Esophagus muscularis mucosa (tissue), 4 donors: ENCODE measurements at places on chromosomes 6 and 20. TPM values are rescaled to one million over a fixed set of nuclear protein-coding genes. Genes with fewer than 3 reads are reported as not detected.

KCNQ5 gene
- total RNA-seq: 2.1 TPM

TAP1 gene
- total RNA-seq: 30.0 TPM

NRSN1 gene
- 0.83 TPM for total RNA-seq

SPO11 gene
- total RNA-seq: not detected

ERVFRD-1 gene
- total RNA-seq: 0.11 TPM

MACROD2 gene
- 2.7 TPM for total RNA-seq

PXDC1 gene
- total RNA-seq: 111 TPM

TMEM200A gene
- total RNA-seq: 1.0 TPM

TGM2 gene
- 385 TPM for total RNA-seq

- no peaks in the 10 kb centered on the region for H3K4me1 ChIP-seq
- no peak overlapping the region for H3K27ac ChIP-seq
- H3K36me3 ChIP-seq: no peaks in the 10 kb centered on the region
- no peak overlapping the region for H3K4me3 ChIP-seq
These were observed 579.9 kb downstream of the BMP2 start for GRCh38 chr20:7347409-7347808.

DNA sequence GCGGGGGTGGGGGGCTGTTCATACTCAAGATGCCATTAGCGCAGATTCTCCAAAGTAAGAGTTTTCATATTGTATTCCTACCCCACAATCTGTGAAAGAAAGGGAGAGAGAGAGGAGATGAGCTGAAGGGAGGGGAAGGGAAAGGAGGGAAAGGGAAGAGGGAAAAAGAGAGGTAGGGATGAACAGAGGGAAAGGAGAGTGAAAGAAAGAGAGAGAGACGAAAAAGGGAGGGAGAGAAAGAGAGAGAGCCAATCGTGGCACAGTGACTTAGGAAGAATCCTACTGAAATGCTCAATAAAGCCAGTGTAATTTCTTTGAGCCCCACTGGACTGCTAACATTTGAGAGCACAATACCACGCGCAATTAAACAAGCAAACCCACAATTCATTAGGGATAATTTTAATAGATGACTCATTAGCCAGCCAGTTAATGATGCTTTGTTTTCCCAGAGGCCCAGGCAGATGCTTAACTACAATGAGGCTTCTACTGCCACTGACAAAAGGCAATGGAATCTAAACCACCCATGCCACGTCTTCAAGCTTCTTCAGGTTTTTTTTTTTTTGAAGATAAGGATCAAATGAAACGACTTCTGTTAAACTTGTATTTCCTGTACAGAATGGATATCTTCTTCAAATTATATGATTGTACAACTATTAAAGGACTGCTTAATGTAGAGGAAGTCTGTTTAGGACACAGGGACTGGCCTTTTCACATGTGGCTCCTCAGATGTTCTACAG, 306.8 kb downstream of the FOXC1 start:
- H3K4me3 ChIP-seq: no peak overlapping the region
- no peaks in the 10 kb centered on the region for H3K4me1 ChIP-seq
- H3K27ac ChIP-seq: no peak overlapping the region

DNA sequence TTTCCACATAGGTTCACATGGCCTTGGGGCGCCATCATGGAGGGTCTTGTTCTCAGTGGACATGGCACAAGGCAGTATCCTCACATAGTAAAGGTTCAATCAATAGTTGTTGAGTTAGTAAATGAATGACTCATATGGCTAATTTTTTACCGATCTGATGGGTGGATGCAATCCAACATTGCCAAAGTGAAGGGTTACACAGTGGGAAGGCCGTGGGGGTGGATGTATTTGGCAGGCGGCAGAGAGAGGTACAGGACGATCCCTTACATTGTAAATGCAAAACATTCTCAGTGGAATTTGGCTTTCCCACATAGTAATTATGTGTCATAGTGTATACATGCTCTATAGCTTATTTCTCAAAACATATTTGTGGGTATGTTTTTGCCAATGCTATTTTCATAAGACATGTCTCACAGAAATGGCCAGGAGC, 21.0 kb upstream of the PDE7B start:
- H3K36me3 ChIP-seq: no peaks in the 10 kb centered on the region
- H3K4me1 ChIP-seq: no peaks in the 10 kb centered on the region
- DNase-seq: no peak
- no peak overlapping the region for H3K27ac ChIP-seq

DNA sequence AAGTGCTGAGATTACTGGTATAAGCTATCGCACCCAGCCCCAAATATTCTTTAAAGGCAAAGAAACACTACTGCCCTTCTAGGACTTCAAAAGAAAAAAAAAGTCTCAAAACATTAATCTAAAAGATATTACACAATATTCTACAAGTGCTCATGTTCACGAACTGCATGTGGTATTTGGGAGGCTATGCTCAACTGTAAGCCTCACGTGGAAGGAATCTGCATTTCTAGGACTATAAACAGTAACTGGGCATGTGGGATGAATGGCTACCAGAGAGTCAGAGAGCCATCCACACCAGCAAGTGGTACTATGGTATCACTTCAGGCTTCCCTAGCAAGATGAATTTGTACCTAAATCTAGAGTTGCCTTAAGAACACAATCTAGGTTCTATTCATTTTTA, 50.0 kb downstream of the FKBP5 start:
- H3K4me3 ChIP-seq: no peak overlapping the region
- H3K27ac ChIP-seq: peak overlapping the region; percentile 29
- H3K27me3 ChIP-seq: no peaks in the 10 kb centered on the region
- no peak for DNase-seq
- H3K36me3 ChIP-seq: peaks cover 100% of the 10 kb centered on the region

- H3K4me1 ChIP-seq: no peaks in the 10 kb centered on the region
- no peak for DNase-seq
- no peaks in the 10 kb centered on the region for H3K36me3 ChIP-seq
- H3K4me3 ChIP-seq: no peak overlapping the region
- H3K27ac ChIP-seq: no peak overlapping the region
These were observed 35.3 kb upstream of the BCAS1 start for GRCh38 chr20:54105653-54106052.

DNA sequence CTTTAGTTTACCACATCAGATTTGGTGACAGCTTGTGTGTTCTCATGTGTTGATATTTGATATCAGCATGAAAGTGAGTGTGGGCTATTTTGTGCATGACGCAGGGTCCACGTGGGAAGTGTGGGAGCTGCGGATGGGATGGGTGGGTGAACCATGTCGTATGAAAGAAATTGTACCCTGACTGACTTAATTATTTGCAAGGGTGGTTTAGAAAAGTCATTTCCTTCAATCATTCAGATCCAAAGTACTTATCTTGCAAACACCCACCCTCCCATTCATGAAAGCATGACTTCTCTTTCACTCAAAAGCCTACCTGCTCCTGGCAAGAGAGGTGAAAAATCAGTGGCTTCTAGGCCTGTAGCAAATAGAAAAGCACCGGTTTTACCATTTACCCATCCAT, 91.8 kb upstream of the BACH2 start:
- H3K27me3 ChIP-seq: no peaks in the 10 kb centered on the region
- H3K4me3 ChIP-seq: no peak overlapping the region
- DNase-seq: no peak
- H3K36me3 ChIP-seq: no peaks in the 10 kb centered on the region

GRCh38 chr6:41071501-41071922, 644 bp downstream of the OARD1 start:
- H3K4me1 ChIP-seq: peaks cover 37% of the 10 kb centered on the region
- H3K36me3 ChIP-seq: peaks cover 7% of the 10 kb centered on the region

- no peaks in the 10 kb centered on the region for H3K27me3 ChIP-seq
- no peak for DNase-seq
- H3K27ac ChIP-seq: no peak overlapping the region
- no peak overlapping the region for H3K4me3 ChIP-seq
- H3K36me3 ChIP-seq: no peaks in the 10 kb centered on the region
These were observed 143.0 kb upstream of the STXBP5 start for GRCh38 chr6:147061252-147061651.

DNA sequence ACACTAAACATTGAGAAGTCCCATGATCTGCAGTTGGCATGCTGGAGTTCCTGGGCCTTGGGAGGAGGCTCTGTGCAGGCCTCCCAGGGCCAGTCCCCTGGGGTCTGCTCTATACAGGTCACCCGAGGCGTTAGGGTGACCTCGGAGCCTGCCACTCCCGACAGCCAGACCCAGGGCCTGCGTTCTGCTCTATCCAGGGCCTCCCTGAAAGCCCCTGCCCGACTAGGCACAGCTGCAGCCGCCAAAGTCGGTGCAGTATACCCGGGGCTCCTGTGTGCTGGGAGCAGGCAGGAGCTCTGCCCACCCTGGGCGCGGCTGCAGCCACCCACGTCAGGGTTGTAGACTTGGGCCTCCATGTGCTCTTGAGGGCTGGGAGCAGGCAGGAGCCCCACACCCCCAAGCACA, 6.3 kb upstream of the OR14J1 start:
- H3K27me3 ChIP-seq: no peaks in the 10 kb centered on the region
- no peak overlapping the region for H3K27ac ChIP-seq
- H3K36me3 ChIP-seq: no peaks in the 10 kb centered on the region
- H3K4me1 ChIP-seq: no peaks in the 10 kb centered on the region
- H3K4me3 ChIP-seq: no peak overlapping the region

- peaks cover 5% of the 10 kb centered on the region for H3K36me3 ChIP-seq
- peaks cover 13% of the 10 kb centered on the region for H3K4me1 ChIP-seq
- no peak for DNase-seq
- no peak overlapping the region for H3K27ac ChIP-seq
- no peaks in the 10 kb centered on the region for H3K27me3 ChIP-seq
- H3K4me3 ChIP-seq: no peak overlapping the region
These were observed 1.8 kb upstream of the PDRG1 start for GRCh38 chr20:31953556-31954148.

GRCh38 chr6:122482750-122483080, 11.1 kb upstream of the SERINC1 start:
- DNase-seq: no peak
- H3K27me3 ChIP-seq: no peaks in the 10 kb centered on the region
- no peak overlapping the region for H3K4me3 ChIP-seq
- no peaks in the 10 kb centered on the region for H3K4me1 ChIP-seq
- H3K36me3 ChIP-seq: no peaks in the 10 kb centered on the region

DNA sequence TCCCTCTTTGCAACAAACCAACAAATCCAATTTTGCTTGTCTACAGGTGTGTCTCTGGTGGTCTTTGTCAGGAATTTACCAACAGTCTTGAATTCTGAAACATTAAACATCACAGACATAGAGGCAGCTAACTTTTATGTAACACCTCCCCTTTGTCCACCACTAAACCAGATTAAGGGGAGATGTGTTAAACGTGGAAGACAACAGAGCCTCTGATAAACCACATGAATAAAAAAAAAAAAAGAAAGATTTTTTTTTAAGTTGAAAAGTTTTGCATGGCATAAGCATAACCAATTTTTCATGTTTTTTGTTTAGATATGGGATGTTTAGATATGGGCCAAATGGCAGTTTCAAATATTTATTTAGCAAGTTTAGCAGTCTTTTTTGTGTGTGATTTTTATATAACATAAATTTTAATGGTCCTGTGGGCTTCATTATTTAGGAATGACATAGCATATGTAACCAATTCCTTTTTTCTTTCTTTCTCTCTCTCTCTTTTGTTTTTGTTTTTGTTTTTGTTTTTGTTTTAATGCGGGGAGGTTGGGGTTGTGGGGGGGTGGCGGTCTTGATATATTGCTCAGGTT, 60.7 kb upstream of the BTN3A2 start:
- H3K36me3 ChIP-seq: no peaks in the 10 kb centered on the region
- H3K27ac ChIP-seq: peak overlapping the region; percentile 70
- no peak for DNase-seq
- peak overlapping the region; percentile 38 for H3K4me3 ChIP-seq
- H3K4me1 ChIP-seq: no peaks in the 10 kb centered on the region
- no peaks in the 10 kb centered on the region for H3K27me3 ChIP-seq

DNA sequence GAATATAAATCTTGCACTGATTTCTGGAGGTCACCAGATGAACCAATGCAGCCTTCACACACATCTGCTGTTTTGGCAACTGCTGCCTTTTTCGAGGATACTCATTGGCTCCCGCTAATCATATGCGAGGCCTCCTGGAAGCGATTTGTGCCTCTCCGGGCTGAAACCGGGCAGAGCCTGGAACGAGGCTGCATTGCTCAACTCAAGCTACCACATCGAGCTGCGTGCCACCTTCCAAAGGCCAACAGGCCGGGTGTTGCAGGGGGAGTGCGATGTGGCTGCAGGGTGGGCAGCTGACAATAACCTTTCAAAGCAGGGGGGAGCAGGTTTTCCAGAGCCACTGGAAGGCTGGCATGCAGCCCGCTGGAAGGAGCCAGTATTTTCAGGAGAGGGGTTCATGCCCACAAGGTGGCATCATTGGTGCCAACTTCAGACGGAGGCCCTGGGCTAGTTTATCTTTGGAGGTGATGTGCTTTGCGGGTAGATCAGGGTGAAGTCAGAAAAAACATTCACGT, 122.6 kb upstream of the IFNGR1 start:
- no peak overlapping the region for H3K27ac ChIP-seq
- no peak overlapping the region for H3K4me3 ChIP-seq
- H3K36me3 ChIP-seq: no peaks in the 10 kb centered on the region
- DNase-seq: no peak

- no peak for DNase-seq
These were observed 568.0 kb upstream of the MARCKS start for GRCh38 chr6:113289166-113289565.

DNA sequence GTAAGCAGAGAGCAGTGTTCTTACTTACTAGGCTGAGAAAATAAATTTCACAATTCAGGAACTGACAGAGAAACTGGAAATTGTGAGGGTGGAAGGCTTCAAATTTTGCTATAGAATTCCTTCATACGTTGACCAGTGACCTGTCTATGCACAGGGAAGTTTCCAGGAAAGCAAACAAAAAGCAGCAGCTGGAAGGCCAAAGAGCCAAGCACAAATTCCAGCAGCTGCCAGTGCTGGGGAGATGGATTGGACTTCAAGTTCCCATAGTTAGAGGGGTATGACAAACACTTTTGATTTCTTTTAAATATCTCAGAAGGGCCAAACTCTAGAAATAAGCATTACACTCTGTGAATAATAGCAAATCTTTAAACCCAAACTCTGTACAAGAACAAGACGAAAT, 299.1 kb upstream of the KCNQ5 start:
- DNase-seq: no peak
- no peaks in the 10 kb centered on the region for H3K27me3 ChIP-seq
- no peak overlapping the region for H3K27ac ChIP-seq
- no peaks in the 10 kb centered on the region for H3K36me3 ChIP-seq

DNA sequence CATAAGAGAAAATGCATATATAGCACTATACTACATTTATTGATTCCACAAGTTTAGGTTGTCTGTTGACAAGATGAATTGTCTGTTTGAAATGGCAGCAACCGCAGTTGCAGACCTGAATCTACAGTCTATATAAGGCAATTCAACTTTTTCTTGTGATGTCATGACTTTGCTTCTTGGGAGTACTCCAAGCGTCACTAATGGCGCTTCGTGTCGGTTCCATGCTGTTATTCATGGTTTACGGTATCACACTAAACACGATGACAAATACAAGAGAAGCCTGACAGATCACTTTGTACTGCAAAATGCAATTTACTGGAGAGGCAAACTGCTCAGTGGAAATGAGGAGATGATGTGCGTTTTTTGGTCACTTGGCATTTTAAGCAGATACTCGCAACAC, 280.3 kb upstream of the TCF21 start:
- no peak for DNase-seq
- H3K27me3 ChIP-seq: no peaks in the 10 kb centered on the region
- H3K27ac ChIP-seq: no peak overlapping the region
- no peaks in the 10 kb centered on the region for H3K36me3 ChIP-seq
- peaks cover 7% of the 10 kb centered on the region for H3K4me1 ChIP-seq
- H3K4me3 ChIP-seq: no peak overlapping the region
